Sigmoid colon (tissue), 7 donors: ENCODE measurements at places on chromosomes 12 and 14. TPM values are rescaled to one million over a fixed set of nuclear protein-coding genes. Genes with fewer than 3 reads are reported as not detected.
A peak's percentile ranks its signal among the peaks of the same experiment; 100 is the strongest.

- no peaks in the 10 kb centered on the region for H3K36me3 ChIP-seq
- no peak overlapping the region for H3K27ac ChIP-seq
- DNase-seq, result no peak
- no peak overlapping the region for H3K4me3 ChIP-seq
- H3K4me1 ChIP-seq, result peaks cover 5% of the 10 kb centered on the region
Measured at GRCh38 chr14:26993556-26993955, 395.7 kb upstream of the NOVA1 start.

- no peaks in the 10 kb centered on the region for H3K27me3 ChIP-seq
- no peak overlapping the region for H3K27ac ChIP-seq
- H3K4me3 ChIP-seq, result no peak overlapping the region
- DNase-seq, result no peak
- H3K36me3 ChIP-seq, result no peaks in the 10 kb centered on the region
- H3K4me1 ChIP-seq, result no peaks in the 10 kb centered on the region
Measured at GRCh38 chr12:18810537-18811253, 72.8 kb downstream of the CAPZA3 start.

DNA sequence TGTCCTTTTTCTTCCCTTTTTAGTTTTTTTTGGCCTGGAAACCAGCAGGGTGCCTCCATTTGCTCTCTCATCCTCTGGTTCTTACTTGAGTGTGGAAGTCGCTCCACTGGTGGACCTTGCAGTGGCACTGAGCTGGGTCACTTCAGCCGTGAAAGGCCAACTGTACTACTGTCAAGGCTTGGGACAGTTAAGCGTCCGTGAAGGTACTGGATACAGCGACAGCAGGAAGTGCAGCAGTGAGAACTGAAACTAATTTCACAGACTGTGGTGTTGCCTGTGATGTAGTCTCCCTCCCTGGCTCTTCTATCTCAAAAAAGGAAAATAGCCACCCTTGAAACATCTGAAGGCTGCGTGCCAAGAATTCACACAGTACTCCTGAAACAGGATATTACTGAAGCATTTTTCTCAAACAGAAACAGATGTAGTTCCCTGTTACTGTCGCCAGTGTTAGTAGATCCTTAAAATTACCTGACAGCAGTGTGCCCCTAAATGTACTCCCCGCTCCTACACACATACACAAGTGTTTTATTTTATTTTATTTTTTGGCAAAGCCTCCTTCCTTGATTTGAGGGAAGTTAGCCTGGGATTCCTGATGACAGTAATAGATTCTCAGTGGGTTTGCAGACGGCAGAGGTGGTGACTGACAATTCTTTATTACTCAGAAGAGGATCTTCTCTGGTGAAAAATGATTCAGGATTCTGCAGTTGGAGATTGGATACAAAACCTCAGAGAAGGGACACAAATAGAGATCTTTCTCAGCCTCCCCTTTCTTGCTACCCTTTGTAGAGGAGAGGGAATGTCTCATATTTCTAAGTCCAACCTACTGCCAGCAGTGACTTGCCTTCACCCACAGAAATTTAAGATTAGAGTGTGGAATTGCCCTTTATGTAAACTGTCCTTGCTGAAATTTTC is 4.4 kb downstream of the SUSD6 start:
- no peaks in the 10 kb centered on the region for H3K27me3 ChIP-seq
- DNase-seq, result peak; percentile 86
- no peaks in the 10 kb centered on the region for H3K36me3 ChIP-seq

GRCh38 chr12:103803847-103804246 is 37.2 kb downstream of the NT5DC3 start:
- peaks cover 88% of the 10 kb centered on the region for H3K36me3 ChIP-seq
- H3K27ac ChIP-seq, result peak overlapping the region; percentile 65
- no peak overlapping the region for H3K4me3 ChIP-seq
- DNase-seq, result peak; percentile 17
- peaks cover 100% of the 10 kb centered on the region for H3K4me1 ChIP-seq
- no peaks in the 10 kb centered on the region for H3K27me3 ChIP-seq

DNA sequence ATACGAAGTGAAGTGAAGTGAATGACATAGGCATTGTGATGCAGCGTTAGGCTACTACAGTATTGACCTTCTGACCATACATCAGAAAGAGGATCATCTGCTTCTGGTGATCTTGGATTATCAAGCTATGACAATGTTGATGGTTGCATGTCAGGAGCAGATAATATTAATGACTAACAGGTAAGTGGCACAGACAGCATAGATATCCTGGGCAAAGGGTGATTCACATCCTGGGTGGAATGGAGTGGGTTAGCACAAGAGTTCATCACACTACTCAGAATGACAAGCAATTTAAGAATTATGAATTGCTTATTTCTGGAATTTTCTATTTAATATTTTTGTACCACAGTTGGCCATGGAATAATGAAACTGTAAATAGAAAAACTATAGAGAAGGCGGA is 397.9 kb upstream of the ATP2B1 start:
- no peak for DNase-seq
- no peaks in the 10 kb centered on the region for H3K36me3 ChIP-seq
- H3K4me1 ChIP-seq, result no peaks in the 10 kb centered on the region
- no peaks in the 10 kb centered on the region for H3K27me3 ChIP-seq
- H3K4me3 ChIP-seq, result no peak overlapping the region
- H3K27ac ChIP-seq, result no peak overlapping the region

DNA sequence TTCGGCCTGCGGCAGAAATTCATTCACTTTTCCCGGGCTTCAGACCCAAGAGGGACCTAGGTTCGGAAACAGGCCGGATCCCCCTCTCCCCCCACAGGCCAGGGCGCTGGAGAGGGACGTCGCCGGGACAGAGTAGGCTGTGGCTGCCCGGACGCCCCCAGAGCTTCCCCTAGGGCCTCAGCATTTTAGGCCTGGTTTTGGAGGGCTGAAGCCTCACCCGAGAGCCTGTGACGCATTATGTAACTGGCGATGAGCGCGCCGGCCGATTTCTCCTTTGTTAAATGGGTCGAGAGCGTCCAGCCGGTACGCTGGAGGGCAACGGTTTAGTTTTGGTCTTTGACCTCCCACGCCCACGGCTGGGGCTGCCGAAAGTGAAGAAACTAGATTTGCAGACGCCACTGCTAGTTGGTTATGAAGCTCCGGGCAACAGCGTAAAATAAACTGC is 657 bp downstream of the PEBP1 start:
- H3K36me3 ChIP-seq, result peaks cover 39% of the 10 kb centered on the region
- H3K4me3 ChIP-seq, result peak overlapping the region; percentile 94
- DNase-seq, result peak; percentile 75
- H3K27ac ChIP-seq, result peak overlapping the region; percentile 98

DNA sequence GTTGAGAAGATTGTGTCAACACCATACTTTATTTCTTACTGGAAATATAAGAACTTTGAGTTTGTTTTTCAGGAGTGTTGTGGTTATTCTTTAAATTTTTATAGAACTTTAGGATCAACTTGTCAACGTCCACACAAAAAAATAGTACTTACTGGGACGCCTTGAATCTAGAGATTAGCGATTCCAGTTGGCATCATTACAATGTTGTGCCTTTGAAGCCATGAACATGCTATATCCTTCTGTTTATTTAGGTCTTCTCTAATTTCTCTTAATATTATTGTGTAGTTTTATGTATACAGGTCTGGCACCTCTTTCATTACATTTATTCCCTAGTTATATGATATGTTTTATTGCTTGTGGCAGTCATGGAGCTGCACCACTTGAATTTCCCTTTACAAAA is 320.8 kb upstream of the CCDC196 start:
- no peaks in the 10 kb centered on the region for H3K36me3 ChIP-seq
- H3K4me1 ChIP-seq, result no peaks in the 10 kb centered on the region
- no peak for DNase-seq
- H3K27me3 ChIP-seq, result no peaks in the 10 kb centered on the region
- H3K27ac ChIP-seq, result no peak overlapping the region

DNA sequence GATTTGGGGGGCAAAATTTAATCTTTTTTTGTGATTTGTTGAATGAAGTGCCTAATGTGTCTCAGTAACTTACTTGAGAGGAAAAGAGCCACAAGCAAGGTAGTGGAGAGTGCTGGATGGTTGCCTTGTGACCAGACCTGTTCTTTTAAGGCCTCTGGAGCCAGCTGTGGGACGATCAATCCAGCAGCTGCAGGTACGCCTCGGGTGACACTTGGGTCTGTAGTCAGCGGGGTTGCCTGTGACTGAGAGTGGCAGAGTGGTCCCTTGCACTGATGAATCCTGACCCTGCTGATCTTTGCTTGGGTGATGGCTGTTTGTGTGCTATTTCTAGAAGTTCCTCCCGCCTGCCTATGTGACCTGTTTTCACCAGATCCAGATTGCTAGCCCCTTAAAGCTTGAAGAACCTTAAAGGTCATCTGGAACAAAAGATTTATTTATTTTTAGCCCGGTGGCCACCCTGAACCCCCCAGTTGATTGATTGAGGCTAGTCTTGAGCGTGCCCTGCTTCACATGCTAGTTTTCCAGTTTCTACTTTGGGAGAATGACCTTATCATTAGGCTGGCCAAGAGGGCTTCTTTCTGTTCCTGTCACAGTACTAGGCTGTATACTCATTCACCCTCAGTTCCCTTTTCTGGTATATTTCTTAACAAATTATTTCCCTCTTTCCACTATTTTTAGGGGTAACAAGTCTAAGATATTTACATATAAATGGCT is 23.2 kb downstream of the PRKCH start:
- no peaks in the 10 kb centered on the region for H3K4me1 ChIP-seq
- no peak for DNase-seq
- H3K27me3 ChIP-seq, result no peaks in the 10 kb centered on the region
- no peak overlapping the region for H3K4me3 ChIP-seq

- no peaks in the 10 kb centered on the region for H3K4me1 ChIP-seq
- no peak overlapping the region for H3K27ac ChIP-seq
- DNase-seq, result no peak
- no peaks in the 10 kb centered on the region for H3K36me3 ChIP-seq
Measured at GRCh38 chr12:70507442-70507841, 129.8 kb downstream of the PTPRB start.

DNA sequence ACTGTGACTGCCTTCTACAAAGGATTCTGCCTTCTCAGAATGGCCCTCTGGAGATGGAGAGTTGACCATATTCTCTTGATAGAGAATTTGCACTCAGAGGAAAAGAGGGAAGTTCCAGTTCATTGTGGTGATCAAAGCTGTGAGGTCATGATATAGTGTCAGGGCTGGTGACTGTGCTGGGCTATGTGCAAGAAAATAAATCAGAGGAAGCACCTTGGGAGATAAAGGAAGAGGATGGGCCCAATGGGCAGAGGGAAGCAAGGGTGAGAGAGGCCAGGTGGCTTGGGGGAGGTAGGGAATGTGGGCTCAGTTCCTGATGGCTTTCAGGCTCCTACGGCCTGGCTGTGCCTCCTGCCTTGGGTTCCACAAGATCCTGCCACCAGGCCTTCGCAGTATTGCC is 145.8 kb downstream of the SLC8A3 start:
- no peaks in the 10 kb centered on the region for H3K4me1 ChIP-seq
- H3K36me3 ChIP-seq, result no peaks in the 10 kb centered on the region
- no peak overlapping the region for H3K4me3 ChIP-seq
- no peak for DNase-seq
- no peaks in the 10 kb centered on the region for H3K27me3 ChIP-seq

- H3K27ac ChIP-seq, result no peak overlapping the region
- H3K4me3 ChIP-seq, result no peak overlapping the region
- H3K36me3 ChIP-seq, result no peaks in the 10 kb centered on the region
- DNase-seq, result no peak
Measured at GRCh38 chr12:72033991-72034390, 95.3 kb downstream of the TPH2 start.

DNA sequence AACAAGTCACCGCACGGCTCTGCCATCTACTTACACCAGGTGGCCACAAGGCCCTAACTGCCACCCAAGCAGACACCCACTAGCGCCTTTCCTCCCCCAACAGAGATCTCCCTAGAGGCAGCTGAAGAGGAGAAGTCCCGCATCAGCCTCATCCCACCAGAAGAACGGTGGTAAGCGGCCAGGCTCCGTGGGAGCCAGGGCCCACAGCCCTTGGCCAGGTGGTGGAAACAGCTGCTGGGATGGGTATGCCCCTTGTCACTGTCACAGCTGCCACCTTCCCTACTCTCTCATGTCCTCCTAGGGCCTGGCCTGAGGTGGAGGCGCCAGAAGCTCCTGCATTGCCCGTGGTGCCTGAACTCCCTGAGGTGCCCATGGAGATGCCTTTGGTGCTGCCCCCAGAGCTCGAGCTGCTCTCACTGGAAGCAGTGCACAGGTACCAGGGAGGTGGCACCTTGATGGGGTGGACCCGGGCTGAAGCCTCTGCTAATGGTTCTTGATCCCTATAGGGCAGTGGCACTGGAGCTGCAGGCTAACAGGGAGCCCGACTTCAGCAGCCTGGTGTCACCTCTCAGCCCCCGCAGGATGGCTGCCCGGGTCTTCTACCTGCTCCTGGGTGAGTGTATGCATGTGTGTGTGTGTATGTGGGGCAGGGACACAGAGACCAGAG is 7.5 kb downstream of the REC8 start:
- H3K4me3 ChIP-seq, result no peak overlapping the region
- DNase-seq, result no peak
- H3K27me3 ChIP-seq, result no peaks in the 10 kb centered on the region
- H3K4me1 ChIP-seq, result peaks cover 17% of the 10 kb centered on the region

- DNase-seq, result no peak
- H3K27me3 ChIP-seq, result no peaks in the 10 kb centered on the region
- H3K27ac ChIP-seq, result no peak overlapping the region
- no peaks in the 10 kb centered on the region for H3K4me1 ChIP-seq
Measured at GRCh38 chr14:26928019-26928418, 330.2 kb upstream of the NOVA1 start.

DNA sequence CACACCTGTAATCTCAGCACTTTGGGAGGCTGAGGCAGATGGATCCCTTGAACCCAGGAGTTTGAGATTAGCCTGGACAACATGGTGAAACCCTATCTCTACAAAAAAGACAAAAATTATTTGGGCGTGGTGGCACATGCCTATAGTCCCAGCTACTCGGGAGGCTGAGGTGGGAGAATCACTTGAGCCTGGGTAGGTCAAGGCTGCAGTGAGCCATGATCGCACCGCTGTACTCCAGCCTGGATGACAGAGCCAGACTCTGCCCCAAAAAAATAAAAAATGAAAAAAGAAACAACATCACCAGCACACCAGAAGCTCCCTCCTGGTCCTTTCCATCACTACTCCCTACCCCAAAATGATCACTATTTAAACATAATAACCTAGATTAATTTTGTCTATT is 2.6 kb downstream of the VEZT start:
- H3K4me1 ChIP-seq, result no peaks in the 10 kb centered on the region
- H3K4me3 ChIP-seq, result no peak overlapping the region

GRCh38 chr14:52307905-52308304 is 6.2 kb upstream of the PTGER2 start:
- H3K27ac ChIP-seq, result no peak overlapping the region
- peaks cover 2% of the 10 kb centered on the region for H3K4me1 ChIP-seq
- H3K36me3 ChIP-seq, result no peaks in the 10 kb centered on the region
- H3K27me3 ChIP-seq, result no peaks in the 10 kb centered on the region

Gene SLCO1A2
- total RNA-seq, result not detected

Gene CARMIL3
- total RNA-seq, result 0.14 TPM

Gene DCN
- 675 TPM for total RNA-seq

Gene TECPR2
- total RNA-seq, result 16.8 TPM

Gene RNASE8
- total RNA-seq, result not detected

Gene AMN
- not detected for total RNA-seq

Gene DNAI7
- total RNA-seq, result 1.2 TPM
